Colonic mucosa (tissue), 4 donors: ENCODE measurements at places on chromosomes 2 and 18. TPM values are rescaled to one million over a fixed set of nuclear protein-coding genes. Genes with fewer than 3 reads are reported as not detected.

DNA sequence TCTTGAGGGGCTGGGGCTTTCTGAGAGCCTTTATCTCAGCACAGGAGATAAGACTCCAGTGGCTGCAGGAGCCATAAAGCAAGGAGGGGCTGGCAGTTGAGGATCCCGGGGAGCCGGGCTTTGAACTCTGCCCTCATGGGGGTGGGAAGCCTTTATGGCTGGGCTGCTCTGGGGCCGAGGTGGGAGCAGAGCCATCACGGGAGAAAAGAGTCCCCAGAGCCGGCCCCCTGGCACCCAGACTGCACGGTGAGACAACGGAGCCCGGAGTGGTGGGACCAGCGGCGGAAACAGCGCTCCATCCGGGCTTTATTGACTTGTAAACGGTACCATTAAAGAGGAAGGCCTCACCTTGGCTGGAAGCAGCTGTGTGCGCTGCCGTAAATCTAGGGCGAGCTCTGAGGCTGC is 162.6 kb downstream of the MYCN start:
- peak; percentile 84 for DNase-seq

GRCh38 chr2:144277622-144278354 is 242.1 kb downstream of the ZEB2 start:
- no peak for DNase-seq

GRCh38 chr2:66717218-66717905 is 282.4 kb downstream of the MEIS1 start:
- no peak for DNase-seq

- DNase-seq: no peak
These were observed 13.1 kb upstream of the CNDP1 start for GRCh38 chr18:74521068-74521725.

DNA sequence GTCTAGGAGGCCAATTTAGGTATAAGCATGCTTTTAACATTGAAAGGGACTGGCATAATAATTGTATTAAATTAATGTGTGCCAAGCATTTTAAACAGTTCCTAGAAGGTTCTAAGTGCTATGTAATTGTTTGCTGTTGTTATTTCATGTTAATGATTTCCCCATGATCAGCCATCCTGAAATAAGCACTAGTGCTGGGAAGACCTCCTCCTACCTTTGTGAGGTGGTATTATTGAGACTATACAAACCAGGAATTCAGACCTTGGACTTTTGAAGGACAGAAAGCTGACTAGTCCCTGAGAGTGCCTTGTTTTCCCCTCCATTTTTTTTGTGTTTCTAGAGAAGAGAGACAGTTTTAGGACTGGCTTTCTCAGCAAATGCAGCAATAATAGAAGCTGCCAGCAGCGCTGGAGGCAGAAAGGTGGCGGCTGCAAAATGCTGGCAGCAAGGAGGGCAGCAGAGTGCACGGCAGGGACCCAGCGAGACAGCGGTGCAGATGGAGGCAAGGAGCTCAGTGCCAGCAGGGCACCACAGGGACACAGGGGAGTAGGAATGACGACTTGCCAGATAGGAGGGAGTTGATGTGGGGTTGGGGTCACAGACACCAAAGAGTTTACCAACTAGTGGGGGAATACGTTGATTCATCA is 25.3 kb downstream of the NABP1 start:
- no peak for DNase-seq

DNA sequence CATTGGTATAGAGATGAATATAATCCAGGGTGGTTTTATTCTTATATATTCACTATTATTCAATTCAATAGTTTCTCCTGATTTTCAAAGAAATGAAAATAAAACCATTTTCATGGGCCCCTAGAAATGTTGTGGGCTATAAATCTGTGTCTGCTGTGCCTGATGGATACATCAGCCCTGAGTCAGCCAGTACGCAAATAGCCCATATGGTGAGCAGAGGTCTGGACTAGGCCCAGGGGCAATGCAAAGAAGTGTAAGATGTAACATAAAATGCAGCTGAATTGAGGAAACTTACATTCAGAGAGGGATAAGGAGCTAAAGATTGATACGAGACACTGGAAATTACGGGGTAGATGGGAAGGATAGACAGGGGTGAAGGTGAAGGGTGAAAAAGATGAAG is 122.5 kb downstream of the MAIP1 start:
- no peak for DNase-seq

The EFEMP1 gene
- total RNA-seq: 25.2 TPM

The REL gene
- 31.5 TPM for total RNA-seq

The GPR75 gene
- total RNA-seq: 0.58 TPM

GRCh38 chr2:218809515-218809914 is 22.1 kb downstream of the PRKAG3 start:
- DNase-seq: no peak

GRCh38 chr2:66572391-66572790 is 137.5 kb downstream of the MEIS1 start:
- DNase-seq: no peak

The SAG gene
- not detected for total RNA-seq

The ADRA2B gene
- total RNA-seq: 0.54 TPM

GRCh38 chr2:35410431-35411061 is 945.0 kb upstream of the CRIM1 start:
- DNase-seq: peak; percentile 46

The GREB1L gene
- total RNA-seq: 0.20 TPM

The CNGA3 gene
- total RNA-seq: 0.35 TPM

DNA sequence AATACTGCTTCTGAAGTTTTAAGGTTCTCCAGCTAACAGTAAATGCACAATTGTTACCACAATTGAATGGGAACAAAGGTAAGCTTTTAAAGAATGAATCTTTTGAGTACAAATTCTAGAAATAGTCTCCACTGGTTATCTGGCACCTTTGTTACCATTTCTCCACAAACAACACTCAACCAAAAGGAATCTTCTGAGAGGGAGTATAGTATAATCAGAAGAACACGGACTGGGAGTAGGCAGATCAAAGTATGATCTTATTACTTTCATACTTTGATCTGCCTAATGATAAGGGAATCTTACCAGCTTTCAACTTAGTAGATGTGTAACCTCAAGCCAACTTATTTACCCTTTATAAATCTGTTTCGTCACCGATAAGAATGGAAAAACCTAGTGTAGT is 1.4 kb downstream of the CEP76 start:
- DNase-seq: no peak

The NGEF gene
- total RNA-seq: 34.0 TPM

DNA sequence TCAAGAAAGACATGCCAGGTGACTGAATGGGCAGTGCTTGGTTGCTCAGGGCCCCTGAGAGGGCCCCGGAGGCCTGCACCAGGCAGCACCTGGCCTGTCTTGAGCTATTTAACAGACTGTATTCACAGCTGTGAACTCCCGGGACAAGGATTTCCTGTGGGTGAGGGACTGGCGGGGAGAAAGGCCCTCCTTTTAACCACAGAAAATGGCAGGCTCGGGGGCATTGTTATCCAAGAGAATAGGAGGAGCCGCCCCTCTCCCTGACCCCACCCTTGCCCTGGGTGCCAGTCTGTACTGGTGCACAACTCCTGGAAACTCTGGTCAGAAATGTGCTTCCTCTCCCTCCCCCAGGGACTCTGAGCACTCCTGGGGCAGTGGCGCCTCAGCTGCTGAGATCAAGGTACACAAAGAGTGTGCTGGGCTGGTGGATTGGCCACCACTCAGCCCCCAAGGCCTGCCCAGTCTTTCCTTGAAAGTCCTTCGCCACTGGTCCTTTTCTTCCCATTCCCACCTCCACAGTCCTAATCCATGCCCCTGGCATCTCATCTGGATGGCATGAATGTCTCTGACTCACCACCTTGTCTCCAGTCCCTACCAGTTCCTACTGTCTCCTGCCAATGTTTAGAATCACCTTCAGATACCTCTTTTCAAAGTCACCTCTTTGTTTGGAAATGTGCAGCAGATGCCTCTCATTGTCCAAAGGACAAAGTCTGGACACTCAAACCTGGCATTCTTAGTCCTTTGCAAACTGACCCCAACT is 19.6 kb upstream of the EPAS1 start:
- no peak for DNase-seq

DNA sequence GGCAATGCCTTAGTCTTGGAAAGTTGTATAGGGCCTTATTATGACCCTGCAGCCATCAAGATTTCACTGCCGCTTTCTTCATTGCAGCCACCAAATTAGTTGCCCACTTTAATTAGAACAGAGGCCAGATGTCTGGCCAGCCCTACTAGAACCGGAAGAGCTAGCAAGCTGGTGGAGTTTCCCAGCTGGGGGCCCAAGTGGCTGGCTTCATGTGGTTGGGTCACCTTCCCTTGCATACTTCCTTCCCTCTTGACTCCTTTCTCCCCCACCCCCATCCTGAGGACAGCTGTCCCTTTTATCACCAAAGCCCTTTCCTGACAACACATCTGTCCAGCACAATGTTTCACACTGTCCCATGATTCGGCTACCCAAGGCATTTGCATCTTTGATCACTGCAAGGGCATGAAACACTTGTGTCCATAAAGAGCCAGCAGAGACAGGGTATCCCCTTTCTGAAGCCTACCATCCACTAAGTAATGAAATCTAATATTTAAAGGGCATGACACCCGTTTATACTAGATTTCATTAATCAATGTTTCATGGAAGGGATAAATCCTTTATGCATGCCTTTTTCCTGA is 187.2 kb downstream of the BCL11A start:
- DNase-seq: no peak

- no peak for DNase-seq
These were observed 16.4 kb downstream of the PLEKHH2 start for GRCh38 chr2:43653506-43653905.

- DNase-seq: no peak
These were observed 54.5 kb downstream of the PTPN4 start for GRCh38 chr2:119814216-119814615.
